Activated naive CD4-positive, alpha-beta T cell treated with anti-CD3 and anti-CD28 coated beads for 36 hours (primary cell): ENCODE measurements at places on chromosomes 4 and X.

GRCh38 chr4:153652051-153652784 is 31.9 kb upstream of the TLR2 start:
- peak; percentile 52 for DNase-seq

DNA sequence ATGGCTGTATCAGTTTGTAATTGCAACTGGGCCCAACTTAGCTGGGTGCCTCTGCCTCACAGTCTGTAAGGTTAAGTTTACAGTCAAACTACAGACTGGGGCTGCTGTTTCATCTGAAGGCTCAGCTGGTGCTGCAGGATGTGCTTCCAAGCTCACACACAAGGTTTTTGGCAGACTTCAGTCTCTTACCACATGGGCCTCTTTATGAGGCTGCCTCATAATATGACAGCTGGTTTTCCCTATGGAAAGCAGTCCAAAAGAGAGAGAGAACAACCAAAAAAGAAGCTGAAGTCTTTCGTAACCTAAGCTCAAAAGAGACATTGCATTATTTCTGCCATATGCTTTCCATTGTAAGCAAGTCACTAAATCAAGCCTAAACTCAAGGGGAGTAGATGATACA is 271.7 kb downstream of the DCTD start:
- DNase-seq = no peak

DNA sequence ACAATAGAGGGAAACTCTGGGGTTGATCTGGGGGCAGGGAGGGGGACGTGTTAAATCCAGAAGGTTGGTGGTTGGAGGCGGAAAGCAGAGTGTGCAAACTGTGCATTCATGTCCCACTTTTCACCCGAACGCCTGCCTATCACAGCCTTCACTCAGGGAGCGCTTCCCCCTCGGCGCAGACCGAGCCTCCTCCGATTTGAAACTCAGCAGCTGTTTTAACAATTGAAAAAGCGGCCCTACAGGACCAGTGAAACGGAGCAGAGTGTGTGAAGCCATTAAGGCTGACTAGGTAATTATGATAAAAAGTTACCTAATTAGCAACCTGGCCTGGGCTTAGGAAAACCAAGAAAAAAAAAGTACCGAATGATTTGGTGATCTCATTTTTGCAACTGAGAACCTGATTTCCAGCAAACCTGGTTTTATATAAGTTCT is 685 bp upstream of the NDNF start:
- DNase-seq = peak; percentile 9

GRCh38 chr4:114694770-114695169 is 96.2 kb downstream of the UGT8 start:
- DNase-seq = no peak

DNA sequence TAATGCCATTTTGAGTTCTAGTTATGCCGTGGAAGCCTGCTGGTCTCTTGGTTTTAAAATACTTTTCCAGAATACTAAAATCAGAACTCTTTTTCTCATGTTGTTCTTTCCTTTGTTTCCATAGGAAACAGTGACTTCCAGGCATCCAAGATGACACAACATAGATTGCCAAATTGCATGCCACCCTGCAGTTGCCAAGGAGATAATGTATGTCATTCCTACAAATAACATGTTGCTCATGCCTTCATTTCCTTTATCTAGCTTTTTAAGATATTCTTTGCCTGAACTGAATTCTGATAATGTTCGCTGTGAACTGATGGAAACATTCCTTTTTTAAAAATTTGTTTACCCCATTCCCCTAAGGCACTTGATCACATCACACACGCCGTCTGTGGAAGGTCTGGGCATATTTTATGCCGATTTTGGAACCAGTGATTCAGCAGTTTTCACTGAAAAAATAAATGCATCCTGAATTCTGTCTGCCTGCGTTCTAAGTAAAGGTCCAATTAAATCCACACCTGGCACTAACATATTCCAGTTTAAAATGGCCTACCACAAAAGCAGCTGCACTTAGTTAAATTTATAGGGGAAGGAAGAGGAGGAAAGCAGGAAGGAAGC is 38.0 kb upstream of the COX7B2 start:
- no peak for DNase-seq

- DNase-seq = no peak
These were observed 150.9 kb downstream of the SHOX start for GRCh38 chrX:781224-782204.

DNA sequence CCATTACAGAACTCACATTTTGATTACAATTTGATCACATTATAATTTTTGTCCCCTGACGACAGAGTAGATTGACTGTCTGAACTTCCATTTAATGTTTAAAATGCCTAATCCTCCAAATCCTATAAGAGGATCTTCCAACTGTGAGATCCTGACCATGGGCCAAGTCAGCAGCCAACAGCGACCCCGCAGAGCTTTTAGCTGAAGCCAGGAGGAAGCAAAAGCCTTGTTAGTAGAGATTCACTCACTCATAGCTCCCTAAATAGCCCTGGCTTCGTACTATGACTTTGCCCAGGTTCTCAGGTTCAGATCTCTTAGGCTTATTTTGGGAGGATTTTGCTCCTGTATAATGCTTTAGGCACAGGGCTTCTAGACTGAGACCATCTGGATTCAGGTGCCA is 413.1 kb downstream of the NKX6-1 start:
- no peak for DNase-seq

- DNase-seq = no peak
These were observed 378.9 kb downstream of the KCNIP4 start for GRCh38 chr4:21569638-21570037.

GRCh38 chrX:71256856-71257255 is 2.9 kb upstream of the ZMYM3 start:
- no peak for DNase-seq

DNA sequence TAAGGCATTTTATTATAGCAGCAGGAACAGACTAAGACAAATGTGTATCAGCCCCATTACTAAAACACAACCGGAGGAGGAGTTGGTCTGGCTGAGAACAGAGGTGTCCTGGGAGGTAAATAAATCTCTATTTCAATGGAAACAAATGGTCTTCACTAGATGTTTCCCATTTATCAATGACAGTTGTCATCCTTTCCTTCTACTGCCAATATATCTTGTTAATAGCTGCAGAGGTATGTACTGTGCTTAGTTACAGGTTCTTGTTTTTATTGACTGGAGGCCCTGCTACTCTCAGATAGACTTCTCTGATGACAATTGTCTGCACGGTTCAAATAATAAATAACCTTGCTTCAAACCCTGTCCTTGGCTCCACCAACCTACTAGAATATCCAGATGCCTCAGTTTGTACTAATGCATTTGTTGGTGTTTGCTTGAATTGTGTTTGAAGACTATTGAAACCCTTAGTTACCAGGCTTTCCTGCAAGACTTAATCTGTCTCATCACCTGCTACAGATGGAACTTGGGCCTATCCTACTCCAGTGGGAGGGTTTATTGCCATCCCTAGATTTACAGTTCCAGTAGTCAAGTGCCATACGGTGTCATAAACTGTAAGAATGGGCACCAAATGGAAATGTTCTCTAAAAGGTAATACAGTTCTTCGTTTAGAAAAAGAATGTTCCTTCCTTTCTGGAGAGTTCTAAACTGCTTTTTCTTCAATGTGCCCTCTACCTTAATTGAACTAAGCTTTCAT is 29.8 kb upstream of the HPGDS start:
- no peak for DNase-seq

DNA sequence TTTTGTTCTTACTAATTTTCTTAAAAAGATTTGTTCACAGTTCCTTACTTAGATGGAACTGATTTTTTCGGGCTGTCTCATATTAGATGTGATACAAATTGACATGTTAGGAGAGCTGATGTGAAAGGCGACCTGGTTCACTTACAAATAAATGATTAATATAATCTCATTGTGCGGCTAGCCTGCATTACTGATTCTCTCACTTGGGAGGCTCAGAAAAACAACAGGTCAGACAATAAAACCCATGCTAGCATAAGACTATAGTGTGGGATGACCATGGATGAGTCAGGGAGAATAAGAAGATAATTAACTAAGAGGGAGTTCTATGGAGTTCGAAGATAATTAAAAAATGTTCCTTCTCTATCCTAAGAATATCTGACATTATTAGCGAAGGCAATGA is 40.8 kb downstream of the RTL9 start:
- DNase-seq = no peak

GRCh38 chr4:82519072-82519471 is 42.7 kb downstream of the TMEM150C start:
- no peak for DNase-seq

DNA sequence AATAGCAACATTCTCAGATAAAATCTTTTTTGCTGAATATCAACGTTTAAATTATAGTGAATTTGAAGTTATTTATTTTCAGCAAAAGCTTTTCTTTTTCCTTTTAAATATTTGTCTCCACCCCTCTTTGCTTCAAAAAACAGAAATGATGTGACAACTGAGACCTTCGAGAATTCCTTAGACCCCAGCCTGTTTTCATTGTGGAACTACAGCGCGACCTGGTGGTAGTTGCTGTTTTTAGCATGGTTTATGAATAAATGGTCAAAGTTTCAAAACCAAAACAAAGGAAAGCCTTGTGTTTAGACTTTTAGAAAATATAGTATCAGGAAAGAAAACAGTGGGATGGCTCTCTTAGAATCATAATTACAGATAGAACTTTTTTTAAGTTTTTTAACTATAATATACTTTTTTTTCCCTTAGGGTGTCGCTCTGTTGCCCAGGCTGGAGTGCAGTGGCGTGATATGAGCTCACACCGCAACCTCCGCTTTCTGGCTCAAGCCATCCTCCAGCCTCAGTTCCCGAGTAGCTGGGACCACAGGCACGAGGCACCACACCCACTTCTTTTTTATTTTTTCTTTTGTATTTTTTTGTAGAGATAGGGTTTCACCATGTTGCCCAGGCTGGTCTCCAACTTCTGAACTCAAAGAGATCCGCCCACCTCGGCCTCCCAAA is 26.8 kb upstream of the TMEM184C start:
- peak; percentile 64 for DNase-seq

DNA sequence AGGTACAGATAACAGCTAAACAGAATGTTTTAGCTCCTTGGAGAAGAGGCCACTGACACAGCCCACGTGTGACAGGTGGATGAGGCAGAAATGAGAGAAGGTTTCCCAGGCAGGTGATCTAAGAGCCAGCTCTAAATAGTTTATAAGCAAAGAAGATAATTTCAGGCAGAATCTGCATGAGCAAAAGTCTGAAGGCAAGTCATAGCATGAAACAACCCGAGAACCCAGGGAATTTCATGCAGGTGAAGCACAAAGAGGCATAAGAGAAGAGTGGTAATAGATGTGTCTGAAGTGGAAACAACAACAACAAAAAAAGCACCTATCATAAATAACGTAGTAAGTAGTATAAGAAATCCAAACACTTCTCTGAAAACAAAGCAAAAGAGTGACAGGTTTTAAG is 275.8 kb upstream of the CPEB2 start:
- no peak for DNase-seq

DNA sequence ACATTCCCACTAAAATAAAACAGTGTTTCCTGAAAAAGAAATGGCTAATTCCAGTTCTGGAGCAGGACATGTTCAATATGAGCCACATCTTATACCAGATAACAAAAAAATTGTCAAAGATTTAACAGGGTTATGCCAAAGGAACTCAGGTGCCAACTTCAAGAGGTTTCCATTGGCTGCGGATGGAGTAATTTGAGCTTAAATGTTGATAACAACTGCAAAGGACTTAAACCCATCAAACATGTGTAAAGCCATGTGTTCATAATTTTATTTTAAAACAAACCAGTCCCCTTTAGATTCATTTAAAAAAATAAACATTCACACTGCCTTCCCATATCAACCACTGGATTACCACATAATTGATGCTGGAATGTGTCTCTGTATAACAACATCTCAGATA is 156.4 kb upstream of the PCDH18 start:
- DNase-seq = no peak

GRCh38 chr4:31016322-31017061 is 296.3 kb downstream of the PCDH7 start:
- DNase-seq = no peak

GRCh38 chr4:52750819-52751486 is at the start of gene ERVMER34-1:
ERVMER34-1 (minus strand) TSS chr4:52751425; CDS start chr4:52745520, 5,905 bp downstream.
- peak; percentile 32 for DNase-seq

GRCh38 chrX:33434256-33435092 is 223.1 kb upstream of the DMD start:
- peak; percentile 45 for DNase-seq

DNA sequence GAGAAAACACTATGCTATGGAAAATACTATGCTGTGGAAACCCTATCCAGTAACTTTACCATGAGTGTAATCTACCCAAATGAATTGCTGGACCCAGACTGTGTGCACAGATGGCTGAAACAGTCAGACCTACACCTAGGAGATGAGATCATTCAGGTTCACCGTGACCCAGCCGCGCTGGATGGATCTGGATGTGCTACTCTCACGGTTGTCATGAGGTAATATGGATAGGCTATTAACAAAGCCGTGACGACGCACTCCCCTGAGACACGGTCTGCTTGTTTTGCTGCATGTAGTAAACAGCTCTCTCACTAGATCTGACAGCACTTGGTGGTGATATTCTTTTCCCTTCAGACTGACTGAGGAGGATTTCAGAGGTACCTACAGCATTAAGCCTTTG is 832.5 kb upstream of the GRID2 start:
- DNase-seq = no peak

DNA sequence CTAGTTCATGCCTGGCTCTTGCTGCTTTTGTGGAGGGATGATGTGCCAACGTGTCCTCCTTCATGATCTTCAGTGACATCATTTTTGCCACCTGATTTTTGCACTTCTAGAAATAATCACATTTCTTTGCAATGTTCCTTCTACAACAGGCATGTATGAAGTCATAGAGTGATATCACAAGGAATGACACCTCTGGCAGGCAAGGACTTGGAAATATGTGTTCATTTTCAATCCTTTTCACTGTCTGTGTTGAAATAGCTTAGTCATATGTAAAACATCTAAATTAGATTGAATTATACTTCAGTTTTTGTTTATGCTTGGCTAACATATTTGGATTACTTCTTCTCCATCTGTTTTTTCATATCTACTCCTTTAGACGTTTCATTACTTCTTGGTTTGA is 221.2 kb upstream of the STK26 start:
- DNase-seq = no peak

DNA sequence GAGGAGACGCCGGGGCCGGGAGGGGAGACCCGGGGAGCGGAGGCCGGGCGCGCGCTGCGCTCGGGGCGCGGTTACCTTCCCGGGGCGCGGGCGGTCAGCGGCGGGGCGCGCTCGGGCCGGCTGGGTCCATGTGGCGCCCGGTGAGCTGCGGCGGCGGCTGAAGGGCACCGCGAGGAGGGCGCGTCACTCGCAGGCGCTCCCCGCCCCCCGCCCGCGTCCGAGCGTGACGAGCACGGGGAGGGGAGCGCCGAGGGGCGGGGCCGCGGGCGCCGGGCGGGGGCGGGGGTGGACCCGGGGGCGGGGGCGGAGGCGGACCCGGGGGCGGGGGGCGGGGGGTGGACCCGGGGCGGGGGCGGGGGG is at the start of gene CPLX1:
Gene CPLX1 (minus strand): TSS at position 159 of the 360 bp plus-strand sequence. CDS start 1,607 bp downstream, outside the sequence.
- no peak for DNase-seq

DNA sequence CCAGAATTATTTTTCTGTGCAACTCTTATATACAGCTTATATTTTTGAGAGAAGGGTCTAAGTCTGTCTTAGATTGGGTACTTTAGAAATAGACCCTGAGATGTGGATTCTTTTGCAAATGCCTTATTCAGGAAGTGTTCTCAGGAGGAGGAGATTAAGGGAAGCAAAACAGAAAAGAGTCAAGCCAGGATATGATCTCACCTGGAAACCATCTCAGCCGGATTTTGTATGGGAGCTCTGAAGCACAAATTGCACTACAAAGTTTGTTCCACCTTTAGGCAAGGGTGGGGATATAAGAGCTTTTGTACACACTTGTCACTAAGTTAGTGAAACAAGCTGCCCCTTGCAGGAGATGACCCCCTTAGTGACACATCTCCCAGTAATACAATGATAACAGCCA is 121.2 kb upstream of the GRPR start:
- no peak for DNase-seq

GRCh38 chr4:66558651-66559050 is 888.4 kb upstream of the EPHA5 start:
- no peak for DNase-seq

- DNase-seq = no peak
These were observed 103.3 kb upstream of the PCDH18 start for GRCh38 chr4:137635601-137636000.
